ENCODE measurements at places on chromosomes 6 and 20.

DNA sequence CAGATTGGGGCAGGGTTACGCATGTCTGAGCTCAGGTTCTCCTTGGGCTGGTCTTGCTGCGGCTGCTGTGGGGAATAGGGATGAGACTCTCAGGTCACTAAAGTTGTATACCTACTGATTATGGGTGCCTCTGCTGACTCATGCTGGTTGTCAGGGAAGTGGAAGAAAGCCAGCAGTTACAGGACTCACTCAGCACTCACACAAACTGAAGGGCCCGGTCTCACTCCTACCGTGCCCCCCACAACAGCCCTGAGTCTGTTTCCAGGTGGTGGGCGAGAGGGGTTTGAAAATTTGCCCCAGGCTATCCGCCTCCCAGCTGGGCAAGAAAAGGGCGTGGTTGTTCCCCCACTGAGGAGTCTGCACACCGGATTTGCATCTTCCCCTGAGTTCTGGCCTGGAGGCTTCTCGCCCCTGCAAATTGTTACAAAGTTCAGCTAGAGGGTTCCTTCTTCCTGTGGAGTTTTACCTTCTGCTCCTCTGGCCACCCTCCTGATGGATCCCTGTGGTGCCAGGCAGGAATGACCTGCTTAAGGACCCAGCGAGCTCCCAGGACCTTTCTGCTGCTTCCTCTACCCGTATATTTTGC is 659.2 kb downstream of the HDGFL1 start:
- DNase-seq = no peak

DNA sequence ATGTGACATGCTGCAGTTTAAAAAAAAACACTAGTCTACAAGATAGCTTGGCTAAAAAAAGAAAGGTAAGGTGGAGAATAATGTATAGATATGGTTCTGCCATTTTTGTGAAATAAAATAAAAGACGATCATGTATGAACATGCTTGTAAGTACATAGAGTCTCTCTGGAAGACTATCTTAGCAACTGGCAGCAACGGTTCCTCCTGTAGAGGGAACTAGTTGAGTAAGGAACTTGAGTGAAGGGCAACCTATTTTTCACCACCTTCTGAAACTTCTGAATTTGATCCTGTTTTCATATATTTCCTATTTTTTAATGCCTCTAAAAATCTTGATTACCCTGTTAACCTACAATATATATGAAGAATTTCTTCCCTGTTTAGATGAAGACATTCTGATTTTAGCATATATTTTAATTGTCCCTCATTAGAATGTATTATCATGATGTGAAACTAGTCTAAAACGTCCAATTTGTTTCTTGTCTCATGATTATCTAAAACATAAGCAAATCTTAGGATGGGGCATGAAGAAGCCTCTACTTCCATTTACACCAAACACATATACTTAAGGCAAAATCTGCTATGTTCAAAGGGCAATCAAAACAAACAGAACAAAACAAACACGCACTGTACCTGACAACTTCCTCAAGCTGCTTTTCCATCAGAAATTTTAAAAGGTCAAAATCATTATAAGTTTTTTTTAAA is 202.5 kb downstream of the ISM1 start:
- no peak for DNase-seq

DNA sequence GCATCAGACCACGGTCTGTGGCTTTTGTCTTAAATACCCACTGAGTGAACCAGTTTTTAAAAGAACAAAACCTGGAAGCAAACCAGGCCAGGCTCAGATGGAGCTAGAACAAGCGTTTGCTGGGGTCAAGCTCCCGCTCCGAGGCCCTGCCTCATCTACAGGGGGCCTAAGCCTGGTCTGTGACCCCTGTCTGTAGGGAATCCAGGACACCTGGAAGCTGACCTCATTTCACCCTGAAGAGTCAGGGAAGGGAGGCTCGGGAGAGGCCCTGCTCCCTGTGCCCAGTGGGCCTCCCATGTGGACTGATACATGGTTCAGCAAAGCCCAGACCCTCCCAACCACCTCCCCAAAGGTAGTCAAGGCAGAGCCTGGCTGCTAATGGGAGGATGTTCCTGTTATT is 26.8 kb upstream of the DLGAP4 start:
- no peak for DNase-seq

GRCh38 chr6:109824105-109824504 is 133.0 kb downstream of the FIG4 start:
- no peak for DNase-seq

DNA sequence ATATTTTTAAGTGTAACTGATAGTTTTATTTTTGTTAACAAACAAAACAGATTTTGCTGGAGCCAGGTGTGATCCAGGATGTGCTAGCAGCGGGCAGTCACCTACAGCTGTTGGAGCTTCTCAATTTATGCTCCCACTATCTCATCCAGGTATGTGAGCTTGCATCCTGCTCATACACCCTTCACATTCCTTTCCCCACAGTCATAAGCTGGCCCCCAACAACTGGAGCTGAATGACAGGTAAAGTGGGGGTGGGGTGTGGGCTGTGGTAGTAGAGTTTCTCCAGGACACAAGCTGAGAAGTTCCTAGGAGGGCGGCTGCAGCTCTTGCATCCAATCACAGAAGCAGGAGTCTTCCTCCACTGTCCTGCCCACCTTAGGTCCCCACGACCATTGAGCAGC is 140.1 kb downstream of the KLHL32 start:
- no peak for DNase-seq

- no peak for DNase-seq
Measured at GRCh38 chr6:36962874-36963273, 8.3 kb downstream of the PI16 start.

GRCh38 chr20:46905364-46906125 is 10.9 kb downstream of the EYA2 start:
- no peak for DNase-seq

- no peak for DNase-seq
Measured at GRCh38 chr20:47124181-47124717, 229.6 kb downstream of the EYA2 start.

GRCh38 chr6:16799279-16800193 is 38.3 kb upstream of the ATXN1 start:
- no peak for DNase-seq

GRCh38 chr20:1891263-1892118 is 3.7 kb upstream of the SIRPA start:
- no peak for DNase-seq

GRCh38 chr6:30741063-30741779 is 1.3 kb downstream of the FLOT1 start:
- DNase-seq = no peak

GRCh38 chr6:37359039-37359438 is 5.3 kb downstream of the RNF8 start:
- no peak for DNase-seq

- DNase-seq = no peak
Measured at GRCh38 chr6:126550323-126550722, 210.4 kb downstream of the CENPW start.

- no peak for DNase-seq
Measured at GRCh38 chr20:48285656-48286055, 500.4 kb upstream of the SULF2 start.

DNA sequence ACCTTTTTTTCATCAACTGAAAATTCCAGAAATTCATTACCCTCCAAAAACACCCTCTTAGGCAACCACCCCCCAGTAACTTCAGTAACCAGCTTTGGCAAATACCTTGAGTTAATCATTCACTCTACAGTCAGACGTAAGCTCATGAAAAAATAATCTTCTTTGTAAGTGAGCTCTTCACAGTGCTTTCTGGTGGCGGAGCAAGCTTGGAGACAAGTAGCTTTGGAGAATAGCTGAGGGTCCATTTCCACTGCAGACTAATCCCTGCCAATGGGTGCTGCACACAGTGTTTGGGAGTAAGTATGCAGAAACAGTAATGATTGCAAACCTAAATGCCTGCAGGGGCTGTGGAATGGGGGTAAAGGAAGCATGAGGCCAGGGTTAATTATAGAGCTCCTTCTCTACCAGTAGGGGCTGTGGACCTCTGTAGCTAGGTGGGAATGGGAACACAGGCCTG is 56.8 kb upstream of the HINT3 start:
- DNase-seq = no peak

DNA sequence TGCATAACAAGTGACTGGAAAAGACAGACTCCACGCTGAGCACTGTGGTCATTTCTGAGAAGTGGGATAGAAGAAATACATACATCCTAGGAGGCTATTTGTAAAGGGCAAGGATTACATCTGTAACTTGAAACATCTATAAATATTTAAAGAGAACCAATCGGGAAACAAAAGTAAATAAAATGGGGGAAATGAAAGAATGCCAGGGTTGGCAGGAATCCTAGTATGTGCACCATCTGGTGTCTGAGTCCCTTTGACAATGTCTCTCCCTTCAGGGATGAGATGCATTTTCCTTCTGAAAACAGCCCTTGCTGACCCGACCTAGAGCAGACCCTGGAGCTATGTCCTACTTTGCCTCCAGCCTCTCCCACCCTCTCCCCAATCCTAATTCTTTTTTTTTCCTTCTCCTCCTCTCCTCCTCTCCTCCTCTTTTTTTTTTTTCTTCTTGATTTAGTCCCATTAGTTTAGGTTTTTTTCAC is 53.2 kb downstream of the VSTM2L start:
- DNase-seq = no peak

GRCh38 chr6:147033267-147033666 is 170.9 kb upstream of the STXBP5 start:
- no peak for DNase-seq

- no peak for DNase-seq
Measured at GRCh38 chr6:9463311-9463710, 951.6 kb downstream of the TFAP2A start.

DNA sequence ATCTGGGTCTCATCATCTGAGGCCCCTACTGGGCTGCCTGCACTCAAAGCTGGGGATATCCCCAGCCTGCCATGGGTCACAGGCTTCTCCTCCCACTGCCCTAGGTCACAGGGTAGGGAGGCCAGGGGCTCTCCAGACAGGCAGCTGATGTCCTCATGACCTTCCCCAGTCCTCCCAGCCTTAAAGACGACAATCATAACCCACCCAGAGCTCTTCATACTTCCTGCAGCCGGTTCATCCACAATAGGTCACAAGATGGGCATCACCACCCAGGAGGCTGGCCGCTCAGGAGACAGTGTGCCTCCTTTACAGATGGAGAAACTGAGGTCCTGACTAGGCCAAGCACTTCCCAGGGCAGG is 15.2 kb downstream of the TFEB start:
- no peak for DNase-seq

- DNase-seq = peak; percentile 13
Measured at GRCh38 chr6:44735630-44735963, 348.1 kb downstream of the CDC5L start.

- DNase-seq = no peak
Measured at GRCh38 chr6:148972481-148972880, 225.7 kb downstream of the UST start.

DNA sequence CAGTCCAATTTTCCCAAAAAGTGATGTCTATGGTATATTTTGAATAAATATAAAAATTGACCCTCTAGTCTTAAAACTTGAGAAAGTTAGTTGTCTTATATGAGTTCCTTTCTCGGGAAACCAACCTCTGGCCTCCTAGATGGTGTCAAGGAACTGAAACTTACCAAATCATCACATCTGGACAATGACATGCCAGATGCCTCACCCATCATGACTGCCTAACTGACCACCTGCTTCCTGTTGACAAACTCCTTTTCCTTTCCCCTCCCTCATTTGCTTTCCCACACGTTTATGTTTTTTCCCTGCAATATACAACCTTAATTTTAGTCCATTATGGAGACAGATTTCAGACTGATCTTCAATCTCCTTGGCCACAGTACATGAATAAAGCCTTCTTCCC is 731.0 kb downstream of the EPHA7 start:
- no peak for DNase-seq

GRCh38 chr6:76609160-76609559 is 536.7 kb upstream of the IMPG1 start:
- no peak for DNase-seq

DNA sequence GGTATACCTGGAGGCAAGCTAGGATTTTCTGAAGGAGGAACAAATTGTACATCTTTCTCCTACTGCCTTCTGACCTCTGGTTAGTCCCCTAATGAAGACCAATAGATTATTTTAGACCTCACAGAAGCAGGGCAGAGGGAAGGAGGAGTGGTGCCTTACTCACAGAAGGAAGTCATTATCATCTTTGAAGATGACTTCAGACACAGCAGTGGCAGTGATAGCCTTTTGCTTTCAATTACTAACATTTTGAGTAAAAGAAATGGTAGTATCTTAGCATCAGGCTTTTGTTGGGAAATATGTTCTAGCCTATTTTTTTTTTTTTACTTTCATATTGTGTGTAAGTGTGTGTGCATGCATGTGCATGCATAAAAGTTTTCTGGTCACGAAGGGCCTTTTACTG is 164.2 kb upstream of the PLN start:
- DNase-seq = no peak

DNA sequence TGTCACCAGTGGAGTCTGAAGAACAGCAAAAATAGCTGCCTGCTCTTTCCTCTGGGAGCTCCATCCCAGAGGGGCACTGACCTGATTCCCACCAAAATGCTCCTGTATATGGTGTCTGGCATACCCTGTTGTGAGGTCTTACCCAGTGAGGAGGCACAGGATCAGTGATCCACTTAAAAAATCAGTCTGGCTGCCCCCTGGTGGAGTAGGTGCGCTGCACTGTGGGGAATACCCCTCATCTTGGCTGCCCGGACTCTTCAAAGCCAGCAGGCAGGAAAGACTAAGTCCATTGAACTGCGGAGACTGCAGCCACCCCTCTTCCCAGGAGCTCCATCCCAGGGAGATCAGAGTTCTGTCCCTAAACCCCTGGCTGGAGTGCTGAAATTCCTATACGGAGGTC is 230.9 kb upstream of the HTR1E start:
- DNase-seq = no peak

DNA sequence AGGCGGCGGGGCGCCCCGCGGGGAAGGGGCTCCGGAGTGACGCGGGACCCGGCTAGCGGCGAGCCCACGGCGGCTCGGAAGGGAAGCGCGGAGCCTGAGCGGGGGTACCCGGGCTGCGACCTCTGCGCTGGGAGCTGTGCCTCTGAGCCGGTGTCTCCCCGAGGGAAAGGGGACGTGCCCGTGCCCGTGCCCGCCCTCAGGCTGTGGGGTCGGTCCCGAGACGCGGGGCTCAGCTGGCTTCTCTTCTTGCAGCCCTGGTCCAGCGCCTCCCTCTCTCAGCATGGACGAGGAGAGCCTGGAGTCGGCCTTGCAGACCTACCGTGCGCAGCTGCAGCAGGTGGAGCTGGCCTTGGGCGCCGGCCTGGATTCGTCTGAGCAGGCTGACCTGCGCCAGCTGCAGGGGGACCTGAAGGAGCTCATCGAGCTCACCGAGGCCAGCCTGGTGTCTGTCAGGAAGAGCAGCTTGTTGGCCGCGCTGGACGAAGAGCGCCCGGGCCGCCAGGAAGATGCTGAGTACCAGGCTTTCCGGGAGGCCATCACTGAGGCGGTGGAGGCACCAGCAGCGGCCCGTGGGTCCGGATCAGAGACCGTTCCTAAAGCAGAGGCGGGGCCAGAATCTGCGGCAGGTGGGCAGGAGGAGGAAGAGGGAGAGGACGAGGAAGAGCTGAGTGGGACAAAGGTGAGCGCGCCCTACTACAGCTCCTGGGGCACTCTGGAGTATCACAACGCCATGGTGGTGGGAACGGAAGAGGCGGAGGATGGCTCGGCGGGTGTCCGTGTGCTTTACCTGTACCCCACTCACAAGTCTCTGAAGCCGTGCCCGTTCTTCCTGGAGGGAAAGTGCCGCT is 686 bp downstream of the ZGPAT start:
- no peak for DNase-seq

- no peak for DNase-seq
Measured at GRCh38 chr6:75922226-75922625, 150.2 kb downstream of the IMPG1 start.

GRCh38 chr6:130187335-130188206 is 35.2 kb downstream of the SAMD3 start:
- DNase-seq = no peak

- DNase-seq = peak; percentile 35
Measured at GRCh38 chr6:152750694-152751093, at the start of gene VIP. VIP (plus strand) TSS chr6:152750797; CDS start chr6:152752178, 1,381 bp downstream.

All from astrocyte of the cerebellum (primary cell).